ENCODE measurements at places on chromosomes 4 and X. TPM values are rescaled to one million over a fixed set of nuclear protein-coding genes. Genes with fewer than 3 reads are reported as not detected.
A peak's percentile ranks its signal among the peaks of the same experiment; 100 is the strongest.

Gene CLDN34
- total RNA-seq = not detected

- DNase-seq = no peak
Measured at GRCh38 chr4:142285222-142285583, 560.9 kb downstream of the INPP4B start.

- DNase-seq = peak; percentile 72
Measured at GRCh38 chr4:37392521-37393255, 148.1 kb downstream of the NWD2 start.

- peak; percentile 44 for DNase-seq
Measured at GRCh38 chr4:7397206-7398103, 37.3 kb downstream of the PSAPL1 start.

DNA sequence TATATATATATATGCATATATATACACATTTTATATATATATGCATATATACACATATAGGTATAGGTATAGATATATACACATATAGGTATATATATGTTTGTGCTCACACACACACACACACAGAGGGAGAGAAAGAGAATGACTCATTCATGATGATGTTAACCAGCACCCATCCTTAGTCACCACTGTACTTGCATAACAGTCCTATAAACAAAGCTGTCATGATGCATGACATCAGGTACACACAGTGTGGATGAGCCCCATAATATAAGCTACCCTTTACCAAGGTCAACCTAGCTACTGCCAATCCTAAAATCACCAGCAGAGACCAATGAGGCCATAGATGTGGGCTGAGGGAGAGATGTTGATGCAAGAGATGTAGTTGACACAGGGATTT, 1408.0 kb downstream of the RAPGEF2 start:
- no peak for DNase-seq

- DNase-seq = peak; percentile 64
Measured at GRCh38 chr4:141133146-141133998, at the start of gene RNF150. TSS of gene RNF150 (minus strand) at chr4:141133469.

DNA sequence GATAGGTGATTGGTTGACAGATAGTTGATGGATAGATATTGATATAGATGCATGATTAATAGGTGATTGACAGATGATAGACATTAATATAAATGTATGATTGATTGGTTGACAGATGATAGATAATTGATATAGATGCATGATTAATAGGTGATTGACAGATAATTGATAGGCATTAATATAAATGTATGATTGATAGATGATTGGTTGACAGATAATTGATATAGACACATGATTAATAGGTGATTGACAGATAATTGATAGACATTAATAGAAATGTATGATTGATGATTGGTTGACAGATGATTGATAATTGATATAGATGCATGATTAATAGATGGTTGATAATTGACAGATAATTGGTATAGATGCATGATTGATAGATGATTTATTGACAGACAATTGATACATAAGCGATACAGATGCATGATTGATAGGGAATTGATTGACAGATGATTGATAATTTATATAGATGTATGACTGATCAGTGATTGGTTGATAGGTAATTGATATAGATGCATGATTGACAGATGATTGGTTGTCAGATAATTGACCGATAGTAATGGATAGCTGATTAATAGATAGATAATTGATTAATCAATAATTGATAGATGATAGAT, 44.9 kb upstream of the PPP2R3B start:
- no peak for DNase-seq

Measured in suprapubic skin (tissue), 4 donors.